HEK293T (cell line): ENCODE measurements at places on chromosomes 3 and 15.
A peak's percentile ranks its signal among the peaks of the same experiment; 100 is the strongest.

DNA sequence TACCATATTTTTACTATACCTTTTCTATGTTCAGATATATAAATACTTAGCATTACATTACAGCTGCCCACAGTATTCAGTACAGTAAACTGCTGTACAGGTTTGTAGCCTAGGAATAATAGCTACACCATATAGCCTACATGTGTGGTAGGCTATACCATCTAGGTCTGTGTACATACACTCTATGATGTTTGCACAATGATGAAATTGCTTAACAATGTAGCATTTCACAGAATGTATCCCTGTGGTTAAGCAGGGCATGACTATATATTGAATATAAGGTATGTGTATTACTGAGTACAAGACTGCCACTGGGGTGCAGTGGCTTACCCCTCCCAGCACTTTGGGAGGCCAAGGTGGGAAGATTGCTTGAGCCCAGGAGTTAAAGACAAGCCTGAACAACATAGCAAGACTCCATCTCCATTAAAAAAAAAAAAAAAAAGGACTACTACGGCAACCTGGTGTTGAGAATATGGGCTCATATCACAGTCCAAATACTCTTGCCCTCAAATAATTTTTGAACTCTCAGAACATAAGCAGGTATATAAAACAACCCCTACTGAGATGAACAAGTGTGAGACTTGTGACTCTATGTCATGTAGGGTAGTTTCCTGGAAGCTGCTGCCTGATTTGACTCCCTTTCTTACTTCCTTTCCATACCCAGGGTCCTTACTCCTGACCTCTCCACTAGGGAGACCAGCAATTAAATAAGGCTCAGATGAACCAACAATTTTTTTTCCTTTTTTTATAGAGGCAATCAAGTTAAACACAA is 4.8 kb downstream of the PPP1R14D start:
- DNase-seq = no peak

GRCh38 chr15:77974416-77975331 is 102.8 kb downstream of the TBC1D2B start:
- no peak for DNase-seq

GRCh38 chr3:195865752-195866151 is 42.6 kb downstream of the TNK2 start:
- DNase-seq = no peak

- no peak for DNase-seq
Measured at GRCh38 chr3:179100652-179101051, 29.0 kb upstream of the ZMAT3 start.

- peak; percentile 16 for DNase-seq
Measured at GRCh38 chr15:69161878-69162213, 1.4 kb downstream of the GLCE start.

- DNase-seq = no peak
Measured at GRCh38 chr3:126956866-126957650, 25.9 kb upstream of the PLXNA1 start.
